Dorsolateral prefrontal cortex (tissue), 122 donors: ENCODE measurements at places on chromosomes 7 and 10.

GRCh38 chr10:1972406-1972805 lies 235.1 kb upstream of the ADARB2 start:
- DNase-seq: no peak

DNA sequence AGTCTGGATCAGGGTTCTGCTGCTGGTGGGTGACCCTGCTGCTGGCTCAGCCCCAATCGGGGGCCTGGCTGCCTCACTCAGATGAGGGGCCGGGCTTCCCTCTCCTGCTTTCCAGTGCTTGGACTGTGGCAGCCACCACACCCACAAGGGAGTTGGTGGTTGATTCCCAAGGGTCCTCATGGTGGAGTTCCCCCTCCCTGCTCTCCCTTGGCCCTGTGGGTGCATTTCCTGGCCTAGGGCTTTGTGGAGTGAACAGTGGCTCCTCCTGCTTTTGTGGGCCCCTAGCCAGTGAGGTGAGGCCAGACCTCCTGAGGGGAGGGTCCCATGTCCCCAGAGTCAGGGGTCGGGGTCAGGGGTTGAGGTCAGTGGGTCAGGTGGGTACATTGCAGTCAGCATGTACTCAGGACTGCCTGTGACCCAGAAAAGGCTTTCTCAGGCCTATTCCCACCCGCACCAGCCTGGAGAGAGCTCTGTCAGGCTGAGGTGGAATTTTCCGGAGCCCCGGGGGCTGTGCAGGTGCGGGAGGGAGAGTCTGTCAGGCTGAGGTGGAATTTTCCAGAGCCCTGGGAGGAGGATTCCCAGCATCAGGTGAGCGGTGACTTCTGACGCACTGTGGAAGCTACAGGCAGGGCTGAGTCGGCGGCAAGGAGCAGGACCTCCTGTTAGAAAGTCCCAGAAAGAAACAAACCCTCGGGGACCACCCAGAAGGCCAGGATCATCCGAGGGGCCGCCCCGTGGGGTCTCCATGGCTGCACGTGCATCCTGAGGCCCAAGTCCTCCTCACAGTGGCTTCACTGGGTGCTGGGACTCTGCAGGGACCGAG lies 94.4 kb upstream of the INSIG1 start:
- DNase-seq: peak; percentile 92

DNA sequence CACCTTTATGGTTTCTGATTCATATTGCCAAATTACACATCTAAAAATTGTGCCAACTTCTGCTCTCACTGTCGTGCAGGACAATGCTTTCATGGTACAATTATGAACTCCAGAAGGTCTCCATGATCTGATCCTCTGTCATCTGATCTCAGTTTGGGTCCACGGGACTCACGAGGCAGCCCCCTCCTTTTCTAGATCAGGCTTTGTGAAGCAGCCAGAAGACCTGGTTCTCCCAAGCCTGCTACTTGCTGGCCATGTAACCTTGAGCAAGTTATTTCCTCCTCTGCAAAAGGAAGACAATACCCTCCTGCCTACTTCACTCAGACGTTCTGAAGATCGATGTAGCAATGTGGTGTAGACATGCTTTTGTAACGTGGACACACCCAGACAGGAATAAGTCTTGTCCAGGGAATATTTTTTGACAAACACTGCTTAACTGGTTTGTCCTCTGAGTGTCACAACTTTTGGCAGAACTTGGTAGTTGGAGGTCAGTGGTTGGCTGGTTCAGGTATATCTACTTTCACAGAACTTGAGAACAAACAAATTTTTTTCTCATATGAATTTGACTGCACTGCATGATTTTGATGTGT lies 19.6 kb downstream of the CALML3 start:
- DNase-seq: no peak

GRCh38 chr10:17609523-17610079 lies 7.6 kb downstream of the HACD1 start:
- no peak for DNase-seq

- DNase-seq: no peak
Observed at GRCh38 chr7:55484834-55485233, 87.5 kb downstream of the VOPP1 start.

GRCh38 chr7:151437159-151437553 lies 2.8 kb downstream of the CRYGN start:
- no peak for DNase-seq

DNA sequence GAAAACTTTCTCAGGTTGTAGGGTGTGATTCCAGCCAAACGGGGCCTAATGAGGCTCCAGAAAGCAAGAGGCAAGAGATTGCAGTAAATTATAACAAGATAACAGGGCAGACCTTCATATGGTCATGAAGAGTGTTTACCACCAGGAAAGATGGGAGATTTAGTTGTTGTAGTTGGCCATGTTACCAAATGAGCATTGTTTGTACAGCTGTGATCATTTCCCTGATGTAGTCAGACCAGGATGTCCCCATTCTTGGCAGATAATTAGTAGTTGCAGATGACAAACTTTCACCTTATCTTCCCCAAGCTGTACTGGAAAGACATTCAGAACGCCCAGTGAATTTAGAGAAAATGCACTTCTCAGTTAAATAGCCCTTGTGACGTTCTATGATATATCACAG lies 630.8 kb downstream of the ANKRD7 start:
- no peak for DNase-seq

DNA sequence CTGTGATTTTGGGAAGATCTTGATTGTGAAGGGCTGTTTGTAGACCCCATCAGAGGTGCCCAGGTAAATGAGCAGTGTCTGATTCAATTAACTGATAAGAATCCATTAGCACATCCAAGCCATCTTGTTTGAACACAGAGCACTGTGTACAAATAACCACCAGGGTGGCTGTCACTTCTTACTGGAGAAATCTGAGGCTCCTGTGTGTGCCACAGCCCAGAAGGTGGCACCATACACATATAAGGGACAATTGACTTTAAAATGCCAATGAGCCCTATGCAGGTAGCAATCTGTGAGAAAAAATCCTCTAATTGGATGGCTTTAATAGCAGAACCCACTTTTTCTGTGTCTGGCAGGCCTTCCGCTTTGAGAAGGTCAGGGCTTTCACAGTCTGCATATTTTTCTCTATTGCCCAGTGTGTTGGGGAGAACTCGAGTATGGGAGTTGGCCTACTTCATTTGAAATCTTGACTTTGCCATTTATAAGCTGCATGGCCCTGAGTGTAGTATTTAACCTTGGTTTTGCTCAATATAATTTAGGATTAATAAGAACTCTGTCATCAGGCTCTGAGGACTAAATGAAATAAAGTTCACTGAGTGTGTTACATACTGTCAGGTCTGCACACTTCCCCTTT lies 517.4 kb downstream of the CCSER2 start:
- DNase-seq: peak; percentile 41

GRCh38 chr10:113057948-113058522 lies 108.0 kb downstream of the TCF7L2 start:
- DNase-seq: no peak

DNA sequence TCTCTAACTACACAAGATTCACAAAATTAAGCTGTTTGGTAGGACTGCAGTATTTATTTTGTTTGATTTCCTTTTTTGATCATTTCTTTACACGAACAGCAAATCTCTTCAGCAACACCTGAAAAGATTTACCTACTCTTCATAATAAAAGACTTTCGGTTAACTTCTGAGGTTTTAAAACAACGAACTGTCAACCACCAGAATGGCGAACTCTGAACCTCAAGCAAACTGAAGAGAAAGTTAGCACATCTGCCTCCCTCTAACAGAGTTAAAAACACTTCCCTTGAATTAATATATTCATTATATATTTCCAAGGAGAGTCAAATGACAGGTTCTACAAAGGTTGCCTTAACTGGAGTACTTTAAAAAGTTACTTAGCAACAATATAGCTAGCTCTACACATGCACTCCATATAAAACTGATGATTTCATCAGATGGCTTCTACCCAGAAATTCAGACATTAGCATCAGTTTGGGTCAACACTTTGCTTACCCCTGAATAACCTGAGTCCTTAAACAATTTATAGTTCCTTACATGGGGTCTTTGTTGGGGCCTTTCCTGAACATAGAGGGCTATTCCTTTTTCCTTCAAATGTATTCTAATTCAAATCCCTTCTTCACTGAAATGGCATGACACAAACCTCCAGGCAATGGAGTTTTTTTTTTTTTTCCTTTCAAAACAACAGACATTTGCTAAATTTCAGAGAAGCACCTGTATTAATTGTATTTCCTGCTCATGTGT lies 118.3 kb downstream of the SEM1 start:
- DNase-seq: no peak

- no peak for DNase-seq
Observed at GRCh38 chr7:120703585-120704240, 154.2 kb downstream of the TSPAN12 start.

DNA sequence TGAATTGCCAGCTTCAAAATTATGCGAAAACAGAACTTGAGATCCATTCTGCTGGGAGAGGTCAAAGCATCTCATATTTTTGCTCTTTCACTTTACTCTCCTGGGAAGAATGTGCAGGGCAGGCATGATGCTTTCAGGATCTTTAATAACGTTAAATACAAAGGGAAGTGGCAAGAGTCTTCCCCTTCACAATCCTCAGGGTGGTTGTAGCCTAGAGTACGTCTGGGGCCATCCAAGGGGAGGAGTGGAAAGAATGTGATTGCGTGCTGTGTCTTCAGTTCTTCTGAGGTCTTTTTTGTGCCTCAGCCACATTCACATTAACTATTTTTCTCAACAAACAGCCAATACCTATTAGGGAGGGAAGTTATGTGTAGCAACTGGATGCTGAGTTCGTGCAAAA lies 207.3 kb downstream of the HGF start:
- no peak for DNase-seq

GRCh38 chr7:32905175-32905662 lies 13.7 kb upstream of the KBTBD2 start:
- peak; percentile 60 for DNase-seq

DNA sequence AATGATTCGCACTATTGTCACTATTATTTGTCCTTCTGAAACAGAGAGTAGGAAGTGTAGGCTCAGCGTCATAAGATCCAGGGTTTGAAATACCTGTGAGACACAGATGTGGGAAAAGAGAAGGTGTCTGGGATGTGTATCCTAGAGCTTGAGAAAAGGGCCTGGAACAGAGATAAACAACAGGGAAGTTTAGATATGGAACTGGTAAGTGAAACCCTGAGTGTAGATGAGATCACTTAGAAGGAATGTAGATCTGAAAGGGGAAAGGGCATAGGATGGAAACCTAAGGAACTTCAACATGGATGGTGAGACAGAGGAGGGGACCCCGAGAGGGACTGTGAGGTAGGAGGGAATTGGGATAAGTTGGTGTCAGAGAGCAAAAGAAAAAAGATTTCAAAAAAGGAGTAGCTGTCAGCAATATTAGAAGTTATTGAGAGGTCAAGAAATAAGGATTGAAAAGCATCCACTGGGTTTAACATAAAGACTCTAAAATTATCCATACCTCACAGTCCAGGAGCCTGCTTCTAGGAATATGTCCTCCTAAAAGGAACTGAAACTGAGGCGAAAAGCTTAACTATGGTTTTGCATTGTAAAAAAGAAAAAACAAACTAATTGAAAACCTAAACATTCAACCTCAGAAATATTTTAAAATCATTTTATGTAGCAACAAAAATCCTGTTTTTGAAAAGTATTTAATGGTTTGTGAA lies 119.2 kb upstream of the NPVF start:
- no peak for DNase-seq

DNA sequence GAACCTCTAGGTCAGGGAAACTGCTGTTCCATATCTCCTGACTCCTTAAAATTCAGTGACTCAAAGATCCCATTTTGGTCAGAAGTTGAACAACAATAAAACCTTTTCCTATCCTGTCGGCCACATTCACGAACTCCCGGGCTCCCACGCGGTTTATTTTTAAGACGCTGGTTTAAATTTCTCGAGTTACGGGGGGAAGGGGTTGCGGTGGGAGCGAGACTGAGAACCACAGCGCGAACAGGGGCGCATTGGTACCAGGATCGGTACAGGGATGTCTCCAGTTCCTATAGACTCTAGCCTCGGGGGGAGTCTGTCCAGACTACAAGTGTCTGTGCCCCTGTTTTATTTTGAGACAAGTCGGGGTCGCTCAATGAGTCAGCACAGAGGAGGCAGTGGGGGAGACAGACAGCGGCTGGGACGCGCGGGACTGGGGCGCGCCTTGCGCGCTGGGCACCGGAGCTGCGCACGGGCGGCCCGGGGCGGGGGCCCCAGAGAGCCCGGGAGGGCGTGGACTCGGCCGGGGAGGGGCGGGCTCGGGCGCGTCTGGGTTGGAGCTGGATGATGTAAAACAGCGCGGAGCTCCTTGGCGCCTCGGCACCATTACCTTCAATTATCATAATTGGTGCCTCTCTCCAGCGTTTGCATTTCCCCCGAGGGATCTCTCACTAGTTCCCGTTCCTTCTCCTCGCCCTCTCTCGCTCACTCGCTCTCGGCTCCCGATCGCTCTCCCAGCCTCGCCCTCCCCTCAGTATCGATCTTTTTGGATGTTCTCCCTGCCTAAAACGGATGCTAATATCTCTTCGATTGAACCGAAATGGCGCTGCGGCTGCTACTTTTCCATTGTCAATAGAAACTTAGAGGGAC lies 8.7 kb upstream of the BAMBI start:
- DNase-seq: no peak

DNA sequence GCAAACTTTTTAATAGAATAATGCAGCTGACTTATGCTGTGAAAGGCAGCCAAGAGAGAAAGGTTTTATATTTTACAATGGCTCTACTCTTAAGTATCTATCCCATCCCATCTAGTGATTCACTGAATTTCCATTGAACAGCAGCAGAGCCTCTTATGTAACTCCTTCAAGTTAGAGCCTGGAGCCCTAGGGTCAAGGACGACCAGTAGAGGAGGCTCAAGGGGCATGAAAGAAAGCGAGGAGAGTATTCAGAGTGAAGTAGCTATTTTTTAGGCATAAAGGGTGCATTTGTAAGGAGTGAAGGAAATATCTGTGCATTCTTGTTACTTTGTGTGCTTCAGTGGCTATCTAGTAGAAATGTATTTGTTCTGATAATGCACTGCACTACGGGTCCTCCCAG lies 180.2 kb upstream of the TPK1 start:
- DNase-seq: no peak

GRCh38 chr7:6272481-6273323 lies at the start of gene CYTH3:
CYTH3 (minus strand) TSS chr7:6272624; CDS start chr7:6272507, 117 bp downstream.
- DNase-seq: peak; percentile 84

- no peak for DNase-seq
Observed at GRCh38 chr7:120395526-120396019, 122.6 kb downstream of the KCND2 start.

GRCh38 chr10:85926986-85927385 lies 439.6 kb downstream of the GRID1 start:
- DNase-seq: no peak

DNA sequence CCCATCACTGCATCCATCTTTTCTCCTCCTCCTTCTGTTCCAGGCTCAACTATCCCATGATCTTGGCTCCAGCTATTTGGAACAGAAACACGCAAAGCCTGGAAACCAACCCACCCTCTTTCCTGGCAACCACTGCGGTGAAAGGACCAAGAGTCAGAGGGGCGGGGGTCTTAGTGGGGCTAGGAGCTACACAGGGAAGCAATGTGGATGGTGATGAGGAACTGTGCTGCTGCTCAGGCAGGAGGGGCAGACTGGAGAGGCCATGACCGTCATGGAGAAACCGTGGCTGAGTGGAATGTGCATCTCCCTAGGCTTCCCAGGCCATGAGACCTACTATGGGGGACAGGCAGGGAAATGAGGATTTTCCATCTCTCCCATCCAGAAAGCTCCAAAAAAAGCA lies 25.6 kb downstream of the PLAC9 start:
- no peak for DNase-seq
